Activated CD4-positive, CD25-positive, alpha-beta regulatory T cell treated with anti-CD3 and anti-CD28 coated beads, Interleukin-2, amount 50 U/mL, for 72 hours (primary cell): ENCODE measurements at places on chromosomes 6 and 20.
A peak's percentile ranks its signal among the peaks of the same experiment; 100 is the strongest.

- DNase-seq: no peak
These were observed 53.5 kb upstream of the BMP6 start for GRCh38 chr6:7672066-7673062.

DNA sequence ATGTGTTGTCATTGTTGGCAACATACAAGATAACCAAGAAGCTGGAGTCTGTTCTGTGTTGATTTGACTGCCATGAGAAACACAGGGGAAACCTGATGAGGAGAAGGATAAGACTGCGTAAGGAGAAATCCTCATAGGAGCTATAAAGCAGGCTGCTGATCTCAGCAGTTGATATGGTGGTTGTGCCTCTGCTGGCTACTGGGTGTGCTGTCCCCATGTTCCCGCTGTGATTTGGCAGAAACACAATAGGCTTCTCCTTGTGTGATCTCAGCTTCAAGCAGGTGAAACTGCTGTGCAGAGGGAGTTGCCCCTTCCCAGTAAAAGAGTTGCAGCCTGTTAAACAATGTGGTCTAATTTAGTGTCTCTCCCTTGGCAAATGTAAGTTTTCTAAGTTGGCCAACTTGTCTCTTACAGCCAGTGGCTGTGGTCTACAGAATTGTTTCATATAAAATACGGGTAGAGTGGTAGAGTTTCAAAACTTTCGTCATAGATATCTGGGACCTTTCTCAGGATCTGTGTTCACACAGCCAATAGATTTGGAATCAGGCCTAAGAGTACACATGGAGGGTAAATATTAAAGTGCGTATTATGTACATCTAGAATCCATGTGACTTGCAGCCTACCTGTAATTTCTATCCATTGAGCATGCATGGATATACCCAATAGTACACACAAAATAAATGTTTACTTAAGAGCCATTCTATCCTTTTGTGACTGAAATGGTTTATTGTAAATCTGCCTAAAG lies 78.4 kb downstream of the RNF144B start:
- DNase-seq: no peak

DNA sequence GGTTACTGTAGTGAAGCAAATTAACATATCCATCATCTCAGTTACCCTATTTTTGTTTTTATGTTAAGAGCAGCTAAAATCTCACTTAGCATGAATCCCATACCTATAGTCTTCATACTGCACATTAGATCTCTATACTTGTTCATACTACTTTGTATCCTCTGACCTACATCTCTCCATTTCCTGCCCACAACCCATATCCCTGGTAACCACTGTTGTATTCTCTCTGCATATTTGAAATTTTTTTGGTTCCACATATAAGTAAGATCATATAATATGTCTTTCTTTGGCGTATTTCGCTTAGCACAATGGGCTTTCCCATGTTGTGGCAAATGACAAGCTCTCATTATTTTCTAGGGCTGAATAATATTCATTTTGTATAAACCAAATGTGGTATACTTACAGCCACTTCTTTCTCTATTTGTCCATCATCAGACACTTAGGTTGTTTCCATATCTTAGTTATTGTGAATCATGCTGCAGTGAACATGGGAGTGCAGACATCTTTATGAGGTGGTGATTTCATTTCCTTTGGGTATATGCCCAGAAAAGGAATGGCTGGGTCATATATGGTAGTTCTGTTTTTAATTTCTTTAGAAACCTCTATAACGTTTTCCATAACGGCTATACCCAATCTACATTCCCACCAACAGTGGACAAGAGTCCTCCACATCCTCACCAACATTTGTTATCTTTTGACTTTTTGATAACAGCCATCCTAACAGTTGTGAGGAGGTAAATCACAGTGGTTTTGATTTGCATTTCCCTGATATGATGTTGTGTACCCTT lies 39.8 kb downstream of the BACH2 start:
- DNase-seq: no peak

DNA sequence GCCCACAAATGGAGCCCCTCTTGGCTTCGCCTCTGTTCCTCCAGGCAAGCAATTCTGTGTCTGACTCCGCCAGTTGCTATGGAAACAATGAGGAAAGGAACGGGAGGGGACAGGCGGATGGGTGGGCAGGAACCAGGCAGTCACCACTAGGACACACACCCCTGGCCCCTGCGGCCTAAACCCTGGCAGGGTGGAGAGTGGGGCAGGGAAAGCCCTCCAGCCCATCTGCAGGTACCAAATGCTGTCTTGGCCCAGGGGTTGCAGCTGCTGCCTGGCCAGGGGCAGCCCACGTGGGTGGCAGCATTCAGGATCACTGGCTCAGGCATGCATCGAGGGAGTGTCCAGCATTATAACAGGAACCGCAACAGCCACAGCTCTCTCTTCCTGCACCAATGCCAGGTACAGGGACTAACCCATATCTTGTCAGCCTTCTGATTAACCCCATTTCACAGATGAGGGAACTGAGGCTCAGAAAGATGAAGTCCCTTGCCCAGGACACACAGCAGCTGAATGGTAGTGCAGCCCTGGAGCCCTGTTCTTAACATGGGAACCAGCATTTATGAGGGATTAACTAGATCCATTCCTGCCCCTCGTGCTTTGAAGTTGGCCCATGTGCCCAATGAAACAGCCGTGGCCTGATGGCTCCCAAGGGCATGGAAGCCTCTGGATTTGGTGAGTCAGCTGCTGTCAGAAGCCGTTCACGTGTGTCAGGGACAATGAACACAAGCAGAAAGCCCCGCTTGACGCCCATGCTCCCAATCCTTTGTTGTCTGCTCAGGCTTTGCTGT lies 66.3 kb downstream of the NOL4L start:
- DNase-seq: no peak

GRCh38 chr6:148502083-148502772 lies 159.6 kb downstream of the SASH1 start:
- DNase-seq: no peak

DNA sequence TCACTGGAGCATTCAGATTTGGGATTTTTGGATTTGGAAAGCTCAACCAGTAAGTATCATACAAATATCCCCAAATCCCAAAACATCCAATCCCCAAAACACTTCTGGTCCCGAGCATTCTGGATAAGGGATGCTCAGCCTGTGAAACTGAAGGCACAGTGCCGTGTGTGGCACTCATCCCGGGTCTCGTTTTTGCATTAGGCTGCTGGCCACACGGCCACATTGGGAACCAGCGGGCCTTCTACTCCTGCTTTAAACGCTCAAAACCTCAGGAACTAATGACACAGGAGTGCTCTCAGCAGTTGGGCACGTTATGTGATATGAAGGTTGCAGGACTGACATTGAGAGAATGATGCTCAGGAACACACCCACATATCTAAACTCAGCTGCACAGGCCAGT lies 35.6 kb downstream of the PSMG4 start:
- no peak for DNase-seq

- DNase-seq: no peak
These were observed 78.3 kb upstream of the FYN start for GRCh38 chr6:111951497-111952085.

DNA sequence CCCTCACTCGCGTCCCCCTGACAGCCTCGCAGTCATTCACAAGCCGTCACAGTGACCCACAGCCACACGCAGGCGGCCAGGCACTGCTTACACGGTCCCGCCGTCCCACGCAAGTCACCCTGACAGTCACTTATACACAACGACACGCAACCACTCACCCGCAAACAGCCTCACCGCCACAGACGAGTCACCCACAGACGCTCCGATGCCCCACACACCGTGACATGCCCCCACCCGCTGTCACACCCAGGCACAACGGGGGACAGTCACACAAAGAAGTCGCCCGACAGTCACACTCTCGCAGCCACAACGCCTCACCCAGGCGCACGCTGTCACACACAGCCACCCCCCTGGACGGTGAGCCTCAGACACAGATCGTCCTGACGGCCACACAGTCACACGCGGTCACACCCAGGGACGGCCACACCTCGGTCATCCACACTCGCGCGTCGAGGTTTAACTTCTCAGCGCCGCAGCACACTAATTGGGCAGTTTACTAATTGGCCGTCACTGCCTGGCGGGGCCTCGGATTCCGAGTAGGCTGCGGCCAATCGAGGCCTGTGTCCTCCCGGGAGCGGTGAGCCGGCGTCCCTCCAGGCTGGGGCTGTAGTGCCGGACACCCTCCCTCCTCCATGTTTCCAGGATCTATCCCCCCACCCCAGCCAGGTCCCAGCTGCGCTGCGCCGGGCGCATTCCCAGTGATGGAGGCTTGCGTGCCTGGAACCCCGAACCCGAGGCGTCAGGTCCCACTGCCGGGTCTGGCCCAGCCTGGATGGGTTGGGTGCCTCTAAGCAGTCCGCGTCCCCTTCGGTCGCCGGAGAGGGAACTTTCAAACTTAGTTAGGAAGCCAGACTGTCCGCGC lies 790 bp downstream of the TOX2 start:
- peak; percentile 60 for DNase-seq

DNA sequence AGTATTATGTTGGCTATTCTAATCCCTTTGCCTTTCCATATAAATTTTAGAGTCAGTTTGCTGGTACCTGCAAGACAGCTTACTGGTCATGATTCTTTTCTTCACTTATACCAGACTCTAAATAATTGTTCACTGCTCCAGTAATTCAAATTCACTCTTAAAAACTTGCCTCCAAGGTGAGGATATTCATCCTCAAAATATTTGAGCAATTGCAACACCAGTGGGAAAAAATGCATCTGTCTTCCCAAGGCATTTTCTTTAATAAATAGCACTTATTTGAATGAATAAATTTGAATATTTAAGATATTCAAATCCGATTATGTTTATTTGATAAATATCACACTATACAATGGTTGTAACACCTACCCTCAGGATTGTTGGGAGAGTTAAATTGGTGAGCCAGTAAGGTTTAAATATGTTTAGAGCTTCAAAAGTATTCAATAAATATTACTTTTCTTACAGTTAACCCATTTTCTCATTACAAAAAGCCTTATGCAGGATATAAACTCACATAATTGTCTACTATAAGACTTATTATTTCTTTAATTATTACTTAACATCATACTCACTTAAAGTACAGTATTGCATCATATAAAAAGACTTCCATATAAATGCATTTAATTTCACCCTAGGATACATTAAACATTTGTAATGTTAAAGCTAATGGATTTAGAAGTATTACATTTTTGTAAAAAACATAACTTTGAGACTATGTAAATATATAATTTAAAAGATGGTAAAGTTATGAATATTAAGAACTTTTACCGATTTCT lies 285.6 kb downstream of the SAMD5 start:
- DNase-seq: no peak

- DNase-seq: no peak
These were observed 44.1 kb upstream of the ATXN1 start for GRCh38 chr6:16805243-16805950.

- no peak for DNase-seq
These were observed 268.2 kb downstream of the SYNE1 start for GRCh38 chr6:152368751-152369624.

- no peak for DNase-seq
These were observed 72.3 kb downstream of the BTBD9 start for GRCh38 chr6:38567436-38567835.

GRCh38 chr6:25012657-25013056 lies 76.9 kb upstream of the RIPOR2 start:
- no peak for DNase-seq

GRCh38 chr6:137882225-137882961 lies 15.3 kb downstream of the TNFAIP3 start:
- no peak for DNase-seq

DNA sequence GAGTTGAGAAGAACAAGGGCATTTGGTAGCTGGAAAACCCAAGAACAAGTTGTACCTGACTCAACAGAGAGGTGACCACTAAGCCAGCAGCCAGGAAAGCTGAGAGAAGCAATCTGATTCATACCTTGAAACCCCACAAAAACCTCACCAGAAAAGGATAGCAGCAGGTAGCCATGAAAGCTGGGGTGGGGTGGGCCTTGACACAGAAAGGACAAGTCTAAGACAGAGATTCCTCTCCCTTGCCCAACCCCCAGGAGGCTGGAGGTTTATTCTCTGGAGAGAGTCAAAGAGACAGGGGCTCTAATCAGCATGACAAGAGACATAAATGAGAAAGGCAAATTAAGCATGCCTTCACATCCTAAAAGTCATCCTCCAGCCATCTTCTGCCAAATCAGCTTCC lies 151.7 kb upstream of the DST start:
- no peak for DNase-seq

GRCh38 chr20:63435552-63435951 lies 36.9 kb downstream of the KCNQ2 start:
- no peak for DNase-seq

DNA sequence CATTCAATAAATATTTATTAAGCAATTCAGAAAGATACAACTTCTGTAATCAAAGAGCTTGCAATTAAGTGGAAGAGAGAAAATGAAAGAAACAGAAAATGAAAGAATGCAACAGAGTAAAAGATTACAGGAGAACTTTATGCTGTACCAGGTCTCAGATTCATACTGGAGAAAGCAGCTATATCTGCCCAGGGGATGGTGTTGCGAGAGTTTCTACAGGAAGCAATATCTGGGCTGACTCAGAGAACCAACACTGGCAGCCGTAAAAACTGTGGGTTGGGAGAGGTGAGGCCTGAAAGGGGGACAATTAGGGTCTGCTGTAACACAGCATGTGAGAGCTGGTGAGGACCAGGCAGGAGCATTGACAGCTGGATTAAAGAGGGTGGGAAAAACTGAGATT lies 256.7 kb upstream of the TCF21 start:
- DNase-seq: no peak

DNA sequence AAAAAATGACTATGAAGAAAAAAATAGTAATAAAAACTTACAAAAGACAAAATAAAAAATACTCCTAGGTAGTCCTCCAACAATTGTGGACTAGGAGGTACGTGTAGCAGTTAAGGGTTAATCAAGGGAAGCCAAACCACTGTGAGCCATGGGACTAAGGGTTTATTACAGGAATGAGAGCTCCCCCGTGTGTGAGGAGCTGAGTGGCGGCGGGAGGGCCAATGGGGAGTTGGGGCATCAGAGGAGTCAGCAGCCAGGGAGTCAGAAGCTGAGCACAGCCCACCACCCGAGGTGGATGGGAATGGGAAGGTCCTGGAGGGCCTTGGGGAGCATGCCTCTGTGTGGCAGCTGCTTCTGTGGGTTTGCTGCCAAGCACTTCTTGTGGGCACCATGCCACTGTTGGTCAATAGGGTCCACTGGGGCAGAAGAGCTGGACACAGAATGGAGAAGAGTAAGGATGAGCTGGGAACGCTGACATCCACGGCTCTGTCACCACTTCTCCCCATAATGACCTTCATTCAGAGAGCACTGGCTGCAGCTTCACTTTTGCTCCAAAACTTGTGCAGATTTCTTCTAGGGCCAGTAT lies 373.3 kb downstream of the CDKAL1 start:
- DNase-seq: no peak

- DNase-seq: no peak
These were observed 59.2 kb upstream of the ADGRB3 start for GRCh38 chr6:68575765-68576439.

DNA sequence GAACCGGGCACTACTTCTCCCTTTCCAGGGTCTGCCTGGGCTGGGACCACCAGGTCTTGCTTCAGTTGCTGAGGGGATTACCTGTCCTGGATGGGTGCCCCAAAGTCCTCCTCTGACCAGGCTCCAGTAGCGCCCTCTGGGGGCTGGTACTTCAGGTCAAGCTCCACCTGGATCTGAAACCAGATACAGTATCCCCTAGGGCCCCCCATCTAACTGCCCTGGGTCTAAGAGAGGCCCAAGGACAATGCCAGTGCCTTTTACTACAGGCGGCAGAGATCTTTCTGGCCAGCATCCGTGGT lies 11.2 kb upstream of the SPAG4 start:
- DNase-seq: no peak

- no peak for DNase-seq
These were observed 1.0 kb downstream of the MOCS3 start for GRCh38 chr20:50959543-50960126.

- no peak for DNase-seq
These were observed 41.1 kb upstream of the SLCO4A1 start for GRCh38 chr20:62601172-62601571.

- no peak for DNase-seq
These were observed 535.6 kb downstream of the QKI start for GRCh38 chr6:163950159-163950558.
